Amygdala (tissue), 56 donors: ENCODE measurements at places on chromosomes 11 and 22.

- no peak for DNase-seq
Observed at GRCh38 chr11:113179181-113179704, 135.1 kb upstream of the TTC12 start.

- DNase-seq, result no peak
Observed at GRCh38 chr11:74638869-74639268, 46.5 kb downstream of the POLD3 start.

- DNase-seq, result no peak
Observed at GRCh38 chr11:13944911-13945425, 17.6 kb upstream of the SPON1 start.

GRCh38 chr11:67581469-67581868 is 2.1 kb upstream of the GSTP1 start:
- DNase-seq, result no peak

DNA sequence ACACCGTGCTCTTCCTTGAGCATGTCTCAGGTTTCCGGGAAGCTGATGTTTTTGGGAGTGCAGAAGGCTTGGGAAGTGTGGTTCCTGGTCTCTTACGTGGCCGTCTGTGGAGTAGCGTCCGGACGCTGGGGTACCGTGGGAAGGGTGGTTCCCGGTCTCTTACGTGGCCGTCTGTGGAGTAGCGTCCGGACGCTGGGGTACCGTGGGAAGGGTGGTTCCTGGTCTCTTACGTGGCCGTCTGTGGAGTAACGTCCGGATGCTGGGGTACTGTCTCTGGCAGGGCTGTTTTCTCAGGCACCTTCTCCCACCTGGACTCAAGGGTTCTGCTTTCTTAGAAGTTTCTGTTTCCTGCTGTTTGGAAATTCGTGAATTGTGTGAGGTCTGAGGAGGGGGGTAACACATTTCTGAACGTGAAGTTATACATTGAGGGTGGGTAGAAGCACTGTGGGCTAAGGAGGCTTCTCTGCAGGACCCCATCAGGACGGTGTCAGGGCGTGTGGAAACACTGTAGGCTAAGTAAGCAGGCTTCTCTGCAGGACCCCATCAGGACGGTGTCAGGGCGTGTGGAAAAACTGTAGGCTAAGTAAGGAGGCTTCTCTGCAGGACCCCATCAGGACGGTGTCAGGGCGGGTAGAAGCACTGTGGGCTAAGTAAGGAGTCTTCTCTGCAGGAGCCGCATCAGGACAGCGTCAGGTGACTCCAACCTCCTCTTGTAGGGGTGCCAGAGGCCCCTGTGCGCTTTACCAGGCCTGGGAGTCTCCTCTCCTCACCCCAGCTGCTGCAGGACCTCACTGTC is 5.3 kb upstream of the IFITM3 start:
- no peak for DNase-seq

GRCh38 chr11:110526323-110526722 is 96.6 kb downstream of the FDX1 start:
- DNase-seq, result no peak

DNA sequence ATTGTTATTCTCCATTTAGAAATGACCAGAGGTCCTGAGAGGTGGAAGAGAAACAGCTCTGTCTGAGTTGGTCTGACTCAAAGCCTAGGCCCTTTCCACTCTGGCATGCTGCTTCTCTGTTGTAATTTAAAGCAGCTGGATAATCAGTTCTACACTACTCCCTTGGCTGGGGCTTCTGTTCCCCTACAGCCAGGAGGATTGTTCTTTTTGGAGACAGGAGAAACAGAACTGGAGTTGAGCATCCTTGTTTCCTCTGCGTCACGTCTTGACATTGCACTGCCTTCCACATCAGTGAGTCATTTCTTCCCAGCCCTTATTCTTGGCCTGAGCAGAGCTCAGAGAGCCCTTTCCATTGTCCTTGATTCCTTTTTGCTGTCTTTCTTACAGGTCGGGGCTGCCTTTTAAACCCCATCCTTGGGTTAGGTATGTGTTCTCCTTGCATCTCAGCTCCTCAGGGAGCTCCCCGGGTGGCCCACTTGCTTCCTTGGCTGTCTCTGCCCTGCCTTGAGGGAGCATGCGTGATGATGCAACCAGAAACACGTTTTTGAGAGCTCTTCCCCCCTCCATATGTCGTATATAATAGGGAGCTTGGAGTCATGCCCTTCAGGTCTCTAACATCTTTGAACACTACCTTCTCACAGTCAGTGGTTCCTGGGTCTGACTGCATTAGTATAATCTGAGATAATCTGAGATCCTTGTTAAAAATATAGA is 35.7 kb downstream of the CYB5R2 start:
- DNase-seq, result no peak

DNA sequence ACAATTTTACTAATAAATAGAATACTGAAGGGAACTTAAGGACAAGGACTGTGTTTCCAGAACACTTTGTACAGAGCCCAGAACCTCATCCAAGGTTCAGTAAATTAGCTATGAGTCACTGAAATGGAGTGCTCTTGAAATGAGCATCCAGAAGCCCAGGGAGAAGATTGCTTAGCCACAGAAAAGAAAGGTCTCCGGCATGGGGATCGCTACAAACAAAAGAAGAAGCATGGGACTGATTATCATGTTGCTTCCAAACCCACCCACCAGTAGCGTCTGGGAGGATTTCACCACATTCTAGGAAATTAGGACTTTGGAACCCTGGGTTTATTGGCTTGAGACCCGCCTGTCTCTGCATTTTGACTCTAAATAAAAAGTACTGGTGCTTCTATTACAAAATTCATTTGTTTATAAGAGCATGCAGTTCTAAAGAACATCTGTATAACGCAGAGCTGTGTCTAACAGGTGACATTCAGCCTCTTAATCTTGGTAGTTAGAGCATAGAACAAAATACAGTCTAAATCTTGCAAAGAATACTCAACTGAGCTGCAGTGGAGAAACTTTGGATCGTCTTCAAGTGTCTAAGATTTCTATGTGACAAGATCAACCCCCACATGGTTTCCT is 35.9 kb upstream of the SESN3 start:
- DNase-seq, result no peak

GRCh38 chr22:43293655-43294392 is 49.3 kb downstream of the SCUBE1 start:
- no peak for DNase-seq

GRCh38 chr11:4886186-4886585 is 4.5 kb downstream of the OR51T1 start:
- no peak for DNase-seq

DNA sequence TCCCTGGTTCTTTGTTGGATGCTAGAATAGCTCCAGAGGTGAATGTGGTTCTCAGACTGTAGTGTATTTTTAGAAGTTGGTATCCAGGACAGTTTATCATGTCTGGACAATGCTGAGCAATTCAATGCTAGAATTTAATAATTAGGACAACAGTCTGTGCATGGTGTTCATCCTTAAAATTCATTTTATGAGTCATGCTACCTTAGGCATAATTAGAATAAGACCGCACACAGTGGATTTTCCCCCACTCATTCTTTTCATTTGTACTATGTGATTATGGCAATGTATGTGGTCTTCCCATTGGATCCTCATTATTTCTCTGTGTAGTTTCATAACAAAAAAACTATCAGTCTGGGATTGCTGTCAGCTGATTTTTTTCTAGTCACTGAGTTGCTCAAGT is 196.7 kb downstream of the ARHGAP42 start:
- DNase-seq, result no peak

DNA sequence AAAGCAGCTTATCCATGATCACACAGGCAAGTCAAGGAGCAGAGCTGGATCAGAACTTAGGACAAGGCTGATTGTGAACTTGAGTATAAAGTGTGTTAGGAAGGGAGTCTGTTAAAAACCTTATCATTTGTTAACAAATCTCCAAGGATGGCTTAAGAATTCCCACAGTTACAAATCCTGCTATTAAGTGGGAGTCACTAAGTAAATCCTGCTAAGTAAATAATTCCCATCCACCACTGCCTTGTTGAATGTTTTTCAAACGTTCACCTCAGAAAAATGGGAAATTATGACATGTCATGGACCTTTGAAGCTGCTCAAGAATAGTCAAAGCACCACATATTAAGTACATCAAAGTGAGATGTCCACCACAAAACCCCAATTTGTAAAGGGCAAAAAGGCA is 88.7 kb downstream of the FAM168A start:
- DNase-seq, result no peak

DNA sequence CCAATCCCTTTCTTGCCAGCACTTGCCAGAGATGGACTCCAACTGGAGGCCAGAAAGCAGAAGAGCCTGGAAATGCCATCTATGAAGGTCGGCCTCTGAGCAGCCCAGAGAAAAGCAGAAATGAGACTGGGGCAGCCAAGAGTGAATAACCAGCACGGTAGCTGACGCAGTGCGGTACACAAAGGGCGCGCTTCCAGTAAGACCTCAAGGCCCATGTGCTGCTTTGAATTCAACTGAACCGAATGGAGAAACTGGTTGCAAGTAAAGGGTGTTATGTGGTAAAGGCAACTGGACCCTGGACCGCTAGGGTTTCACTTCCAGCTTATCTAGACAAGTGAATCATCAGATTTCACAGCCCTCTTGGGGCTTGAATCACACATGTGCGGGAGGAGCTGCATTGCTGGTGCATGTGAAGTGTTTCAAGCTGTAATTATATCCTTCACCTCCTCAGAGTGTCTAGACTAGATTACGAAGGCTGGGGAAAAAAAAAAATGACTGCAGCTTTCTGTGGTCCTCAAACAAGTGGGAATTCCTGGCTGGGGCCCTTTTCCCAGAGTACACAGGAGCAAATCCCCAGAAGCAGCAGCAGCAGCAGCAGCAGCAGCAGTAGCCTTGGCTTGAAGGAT is 128.9 kb downstream of the CCDC34 start:
- DNase-seq, result no peak

DNA sequence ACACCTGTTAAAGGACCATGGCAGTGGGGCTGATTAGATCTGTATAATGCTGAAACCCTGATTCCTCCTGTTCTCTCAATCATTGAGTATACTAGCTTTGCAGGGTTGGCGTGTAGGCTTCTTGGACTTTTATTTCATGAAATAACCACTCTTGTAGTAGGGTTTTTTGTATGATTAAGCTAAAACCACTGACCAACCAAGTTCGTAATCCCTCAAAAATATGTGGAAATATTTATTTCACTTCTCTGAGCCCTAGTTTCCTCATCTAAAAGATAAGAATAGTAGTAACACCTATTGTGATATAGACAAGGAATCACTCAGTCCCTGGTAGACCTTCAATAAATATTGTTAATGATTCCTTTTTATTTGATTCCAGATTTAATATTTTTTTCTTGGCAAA is 4.2 kb downstream of the API5 start:
- DNase-seq, result no peak

GRCh38 chr11:127061947-127062346 is 61.4 kb upstream of the KIRREL3 start:
- DNase-seq, result no peak

DNA sequence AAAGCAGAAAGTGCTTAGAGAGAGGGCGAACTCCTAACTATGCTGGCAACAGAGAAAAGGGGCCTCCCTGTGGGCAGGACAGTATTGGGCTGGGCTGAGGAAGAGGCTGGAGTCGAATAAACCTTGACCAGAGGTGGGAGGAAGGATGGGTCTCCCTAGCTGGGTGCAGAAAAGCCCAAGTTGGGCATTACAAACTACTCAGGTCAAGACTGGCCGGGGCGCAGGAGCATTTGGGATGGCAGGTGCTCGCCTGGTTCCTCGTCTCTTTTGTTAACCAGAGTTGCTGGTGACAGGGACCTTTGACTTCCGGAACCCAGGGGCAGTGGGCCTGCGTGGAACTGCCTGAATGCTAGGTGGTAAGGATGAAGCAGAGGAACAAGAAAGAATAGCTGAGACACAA is 80.3 kb upstream of the SHISAL1 start:
- DNase-seq, result no peak

- DNase-seq, result no peak
Observed at GRCh38 chr11:117427356-117427874, 99.8 kb downstream of the CEP164 start.

DNA sequence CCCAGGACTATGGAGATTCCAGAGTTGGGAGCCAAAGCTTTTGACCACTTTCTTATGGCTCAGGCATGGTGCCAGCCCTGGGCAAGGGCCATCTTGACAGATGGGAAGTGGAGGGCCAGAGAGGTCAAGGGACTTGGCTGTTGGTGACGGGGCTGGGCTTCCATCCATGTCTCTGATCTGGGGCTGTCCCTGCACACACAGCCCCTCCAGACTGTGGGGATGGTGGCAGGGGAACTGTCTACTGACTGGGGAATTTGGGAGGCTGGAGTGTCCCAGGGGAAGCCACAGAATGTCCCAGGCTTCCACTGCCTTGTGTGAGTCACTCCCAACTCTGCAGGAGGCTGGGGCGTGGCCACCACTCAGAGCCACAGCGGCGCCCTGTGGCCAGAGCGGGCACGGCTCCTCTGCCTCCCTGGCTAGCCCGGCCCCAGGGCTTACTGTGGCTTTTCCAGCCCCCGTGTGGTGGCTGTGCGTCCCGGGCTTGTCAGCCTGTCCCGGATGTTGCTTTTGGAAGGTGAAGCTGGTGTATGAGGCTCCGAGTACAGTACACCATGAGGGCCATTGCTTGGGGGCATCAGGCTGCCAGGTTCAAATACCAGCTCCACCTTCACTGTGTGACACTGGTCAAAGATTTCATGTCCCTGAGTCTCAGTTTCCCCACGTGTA is 19.6 kb downstream of the C22orf23 start:
- peak; percentile 54 for DNase-seq

DNA sequence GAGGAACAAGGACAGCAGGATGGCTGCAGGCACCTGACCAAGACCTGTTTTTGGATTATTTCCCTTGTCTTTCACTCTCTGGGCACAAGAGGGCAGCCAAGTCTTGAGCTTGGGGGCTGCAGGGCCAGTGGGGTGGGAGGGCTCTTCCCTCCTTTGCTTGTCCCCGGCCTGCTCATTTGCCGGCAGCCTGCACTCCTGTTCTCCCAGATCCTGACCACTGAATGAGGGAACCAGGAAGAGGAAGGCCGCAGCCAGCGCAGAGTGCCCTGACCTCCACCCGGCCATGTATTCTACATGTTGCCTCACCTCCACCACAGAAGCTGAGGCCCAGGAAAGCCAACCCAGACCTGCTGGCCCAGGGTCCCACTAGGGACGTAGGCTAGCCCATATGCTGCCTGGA is 15.5 kb upstream of the NNMT start:
- DNase-seq, result no peak

DNA sequence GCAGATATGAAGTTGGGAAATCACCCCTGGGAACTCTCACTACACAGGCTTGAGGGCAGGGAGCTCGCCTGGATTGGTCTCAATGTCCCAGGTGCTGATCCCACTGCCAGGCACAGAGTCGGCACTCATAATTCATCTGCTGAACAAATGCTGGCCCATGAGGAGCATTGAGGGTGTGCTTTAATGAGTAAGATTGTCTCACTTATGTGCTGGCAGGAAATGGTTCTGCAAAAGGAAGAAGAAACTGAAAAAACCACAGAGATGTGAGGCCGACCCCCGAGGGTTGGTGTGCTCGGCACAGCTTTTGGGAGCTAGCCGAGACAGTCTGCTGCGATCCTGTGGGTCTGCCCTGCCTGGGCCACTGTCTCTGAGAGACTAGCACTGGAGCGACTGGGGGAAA is 9.4 kb downstream of the PLAAT2 start:
- no peak for DNase-seq

- DNase-seq, result no peak
Observed at GRCh38 chr11:44945666-44946065, 5.0 kb downstream of the TP53I11 start.

GRCh38 chr22:24144056-24144777 is 37.1 kb upstream of the SUSD2 start:
- no peak for DNase-seq

- DNase-seq, result no peak
Observed at GRCh38 chr11:119382101-119382500, 611 bp upstream of the USP2 start.

GRCh38 chr11:6664551-6664950 is 8.9 kb upstream of the DCHS1 start:
- DNase-seq, result no peak
